ENCODE measurements at places on chromosomes 11 and 22.

- no peak for DNase-seq
Observed at GRCh38 chr11:121559606-121560200, 106.9 kb upstream of the SORL1-AS1 start.

DNA sequence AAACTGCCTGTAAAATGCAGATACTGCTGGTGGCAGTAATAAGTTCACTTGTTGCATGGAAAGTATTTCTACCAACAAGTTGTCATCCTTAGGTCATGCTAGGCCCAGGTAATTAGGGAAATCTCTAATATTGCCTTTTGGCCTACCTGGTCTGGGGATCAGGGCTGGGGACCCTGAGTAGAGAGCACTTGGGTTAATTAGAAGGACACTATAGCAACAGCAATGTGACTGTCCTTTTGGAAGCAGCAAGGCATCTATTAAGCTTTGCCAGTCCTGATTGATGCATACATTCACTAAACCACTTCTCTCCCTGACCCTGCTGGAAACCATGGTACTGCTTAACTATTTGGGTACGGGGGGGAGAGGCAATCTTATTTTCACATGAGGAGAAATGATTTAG is 86.5 kb upstream of the GNAZ start:
- no peak for DNase-seq

DNA sequence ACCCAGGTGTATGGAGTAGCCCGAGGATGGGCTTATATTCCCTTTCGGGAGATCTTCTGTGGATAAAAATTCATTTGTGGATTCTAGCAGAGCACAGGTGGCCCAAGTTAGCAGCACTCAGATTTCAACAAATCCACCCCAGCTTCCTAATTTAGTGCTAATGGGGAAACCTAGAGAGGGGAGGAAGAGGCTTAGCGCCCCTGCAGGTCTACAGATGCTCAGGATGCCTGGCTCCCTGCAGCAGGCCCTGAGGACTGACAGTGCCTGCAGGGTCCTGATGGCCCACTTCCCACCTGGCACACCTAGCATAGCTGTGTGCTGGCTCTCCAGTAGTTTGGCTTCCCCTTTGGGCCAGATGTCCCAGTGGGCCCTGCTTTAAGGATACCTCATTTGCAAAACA is 6.5 kb downstream of the DGAT2 start:
- no peak for DNase-seq

DNA sequence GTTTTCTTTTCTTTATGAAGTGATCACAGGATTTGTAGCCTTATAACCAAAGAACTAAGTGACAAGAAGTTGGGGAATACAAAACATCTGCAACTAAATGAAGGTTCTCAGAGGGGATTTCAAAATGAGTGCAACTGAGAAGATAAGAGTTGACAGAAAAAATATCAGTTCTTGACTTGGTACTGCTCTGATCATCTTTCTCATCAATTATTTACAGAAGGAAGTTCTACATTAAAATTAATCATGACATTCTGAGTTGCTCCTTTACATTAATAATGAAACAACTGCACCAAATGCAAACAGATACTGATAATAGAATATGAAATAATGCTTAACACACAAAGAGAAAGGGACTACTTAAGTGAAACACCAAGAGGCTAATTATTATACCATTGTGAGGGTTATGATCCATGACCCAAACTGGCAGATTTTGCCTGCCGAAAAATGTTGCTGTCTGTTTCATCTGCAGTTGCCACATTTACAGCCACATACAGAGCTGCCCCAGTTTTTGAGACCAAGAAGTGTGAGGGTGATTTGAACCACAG is 561.9 kb upstream of the ANO5 start:
- DNase-seq, result no peak

DNA sequence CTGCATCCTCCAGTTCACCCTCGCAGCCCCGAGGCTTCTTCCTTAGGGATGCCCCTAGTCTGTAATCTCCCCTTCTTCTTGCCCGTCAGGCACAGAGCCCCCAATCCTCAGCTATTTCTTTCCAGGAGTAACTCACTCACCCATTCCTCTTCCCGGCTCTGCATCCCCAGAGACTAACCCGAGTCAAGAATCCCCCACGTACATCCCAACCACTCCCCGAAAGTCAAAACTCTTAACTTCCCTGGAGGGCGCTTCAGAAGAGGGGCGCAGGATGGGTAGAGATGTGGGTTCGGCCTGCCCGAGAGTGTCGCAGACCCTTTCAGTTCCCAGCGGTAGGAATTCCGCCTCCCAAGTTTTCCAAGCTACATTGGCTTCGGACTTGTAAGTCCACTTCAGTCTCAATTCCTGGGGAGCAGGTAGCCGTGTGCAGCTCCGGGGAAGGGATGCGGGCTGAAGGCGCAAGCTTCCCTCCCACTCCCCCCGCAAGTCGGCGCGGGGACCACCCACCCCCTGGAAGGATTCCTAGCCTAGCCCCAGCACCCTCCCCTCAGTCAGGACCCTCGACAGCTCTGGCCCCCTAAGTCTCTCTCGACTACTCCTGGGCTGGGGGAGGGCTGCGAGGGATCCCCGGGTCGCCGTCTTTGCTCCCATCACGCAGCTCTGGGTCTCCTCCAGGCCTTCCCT is 871 bp downstream of the BDNF start:
- no peak for DNase-seq

GRCh38 chr11:115377882-115378296 is 126.3 kb downstream of the CADM1 start:
- no peak for DNase-seq

DNA sequence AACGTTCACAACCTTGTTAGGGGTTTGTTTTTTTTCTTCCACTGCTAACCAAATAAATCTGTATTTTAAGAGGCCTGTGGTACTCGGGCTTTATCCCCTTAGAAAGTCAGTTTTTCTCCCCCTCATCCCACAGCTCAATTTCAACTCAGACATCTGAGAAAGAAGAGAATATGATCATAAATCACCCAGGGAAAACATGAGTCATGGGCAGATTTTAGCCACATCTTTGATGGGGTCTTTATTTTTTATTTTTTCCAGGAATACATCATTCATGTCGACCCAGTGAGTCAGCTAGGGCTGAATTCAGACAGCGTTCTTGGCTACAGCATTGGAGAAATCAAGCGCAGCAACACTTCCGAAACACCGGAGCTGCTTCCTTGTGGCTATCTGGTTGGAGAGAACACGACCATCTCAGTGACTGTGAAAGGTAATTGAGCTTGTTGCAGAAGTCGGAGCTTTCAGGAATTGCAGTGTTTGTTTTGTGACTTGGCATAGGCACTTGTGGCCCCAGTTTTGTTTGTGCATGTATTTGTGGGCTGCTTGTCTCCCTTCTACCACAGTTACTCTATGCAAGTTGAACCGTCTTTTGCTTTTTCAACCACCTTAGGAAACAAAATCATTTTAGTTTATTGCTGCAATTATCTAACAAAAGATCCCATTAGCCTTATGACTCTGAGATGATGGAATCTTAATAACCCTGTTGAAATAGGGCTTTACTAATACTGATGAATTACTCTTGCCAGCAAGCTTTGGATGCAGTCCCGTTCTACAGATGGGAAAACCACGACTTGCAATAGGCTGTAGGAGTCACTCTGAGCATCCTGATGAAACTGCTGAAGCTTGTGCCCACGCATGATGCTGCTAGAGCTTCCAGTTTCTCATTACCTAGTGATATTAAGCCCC is 62.7 kb downstream of the DBX1 start:
- no peak for DNase-seq

DNA sequence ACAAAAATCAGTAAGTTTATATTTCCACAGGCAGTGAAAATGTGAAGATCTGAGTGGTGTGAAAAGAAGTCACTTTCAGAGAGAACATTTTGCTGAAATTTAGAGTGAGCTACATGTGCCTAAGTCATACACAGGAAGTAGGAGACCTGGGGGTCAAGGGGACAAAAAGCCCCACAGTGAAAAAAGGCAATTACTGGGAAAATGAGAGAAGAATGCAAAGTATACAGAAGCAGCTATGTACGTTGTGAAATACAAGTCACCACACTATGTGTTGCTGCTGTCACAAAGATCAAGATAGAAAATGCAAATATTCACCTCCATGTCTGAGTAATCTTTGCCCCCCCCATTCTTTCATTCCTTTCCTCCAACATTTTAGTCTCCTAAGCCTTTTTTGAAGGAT is 21.6 kb upstream of the SESN3 start:
- no peak for DNase-seq

DNA sequence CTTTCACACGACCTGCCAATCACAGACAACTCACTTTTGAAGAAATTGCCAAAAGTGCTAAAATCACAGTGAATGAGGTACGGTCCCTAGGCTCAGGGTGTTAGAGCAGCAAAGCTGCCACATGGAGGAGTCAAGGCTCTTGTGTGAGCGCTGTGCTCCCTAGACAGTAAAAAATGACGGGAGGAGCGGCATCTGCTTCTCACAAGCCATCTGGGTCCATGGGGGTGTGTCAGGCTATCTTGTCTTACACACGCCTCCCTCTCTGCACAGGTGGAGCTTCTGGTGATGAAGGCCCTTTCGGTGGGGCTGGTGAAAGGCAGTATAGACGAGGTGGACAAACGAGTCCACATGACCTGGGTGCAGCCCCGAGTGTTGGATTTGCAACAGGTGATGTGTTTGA is 14.8 kb downstream of the PSMD13 start:
- no peak for DNase-seq

GRCh38 chr11:131157678-131158077 is 212.7 kb upstream of the NTM start:
- DNase-seq, result no peak
